CD4-positive, alpha-beta T cell treated with Interleukin-15 for 1 hour (primary cell): ENCODE measurements at places on chromosomes 6 and 20.

- DNase-seq = no peak
Observed at GRCh38 chr6:142356201-142356883, 54.5 kb downstream of the ADGRG6 start.

GRCh38 chr20:62178316-62179161, 4.3 kb upstream of the MTG2 start:
- no peak for DNase-seq

DNA sequence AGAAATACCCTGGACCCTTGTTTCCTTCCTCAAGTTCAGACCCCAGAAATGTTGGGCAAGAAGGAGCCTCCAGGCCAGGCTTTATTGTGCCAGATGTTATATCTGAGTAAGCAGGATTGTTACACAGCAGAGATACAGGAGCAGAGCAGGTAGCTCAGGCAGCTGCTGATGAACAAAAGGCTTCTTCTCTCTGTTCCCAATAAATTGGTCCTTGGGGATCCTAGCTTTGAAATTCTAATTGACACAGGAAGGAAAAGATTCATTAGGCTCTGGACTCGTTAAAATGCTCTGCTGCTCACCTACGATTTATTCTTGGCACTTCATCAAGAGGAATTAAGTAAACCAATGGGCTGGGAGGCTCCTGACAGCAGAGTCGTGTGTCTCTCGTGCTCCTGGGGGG, 54.2 kb downstream of the RALY start:
- no peak for DNase-seq

GRCh38 chr6:31495580-31495979, 2.4 kb upstream of the MICB start:
- DNase-seq = no peak

DNA sequence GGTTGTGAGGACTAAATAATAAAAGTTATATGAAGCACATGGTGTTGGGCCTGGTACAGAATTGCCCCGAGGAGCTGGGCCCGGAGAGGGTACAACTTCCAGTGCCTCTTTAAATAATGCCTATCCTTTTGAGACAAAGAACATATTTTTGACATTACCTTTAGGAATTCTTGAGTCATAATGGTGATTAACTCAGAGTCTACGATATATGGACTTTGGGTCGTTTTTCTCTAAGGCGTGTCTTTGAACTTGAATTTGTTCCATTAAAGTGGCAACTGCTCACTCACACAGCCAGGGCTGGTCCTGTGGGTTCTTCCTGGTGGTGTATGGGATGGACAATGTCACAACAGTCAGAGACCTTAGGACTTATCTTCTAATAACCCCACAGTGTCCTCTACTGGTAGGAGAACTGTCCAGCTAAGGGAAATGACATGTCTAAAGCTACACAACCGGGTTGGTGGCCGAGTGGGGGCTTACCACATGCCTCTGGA, 106.5 kb downstream of the CDC5L start:
- DNase-seq = no peak

GRCh38 chr20:47215653-47216397, 140.7 kb downstream of the ZMYND8 start:
- DNase-seq = no peak

- DNase-seq = no peak
Observed at GRCh38 chr20:9617940-9618339, 103.5 kb downstream of the LAMP5 start.
